Frontal cortex (tissue), 4 donors: ENCODE measurements at places on chromosomes 7 and 10. TPM values are rescaled to one million over a fixed set of nuclear protein-coding genes. Genes with fewer than 3 reads are reported as not detected.

The FAM13C gene
- total RNA-seq, result 20.8 TPM

The CFTR gene
- under 0.01 TPM for total RNA-seq

DNA sequence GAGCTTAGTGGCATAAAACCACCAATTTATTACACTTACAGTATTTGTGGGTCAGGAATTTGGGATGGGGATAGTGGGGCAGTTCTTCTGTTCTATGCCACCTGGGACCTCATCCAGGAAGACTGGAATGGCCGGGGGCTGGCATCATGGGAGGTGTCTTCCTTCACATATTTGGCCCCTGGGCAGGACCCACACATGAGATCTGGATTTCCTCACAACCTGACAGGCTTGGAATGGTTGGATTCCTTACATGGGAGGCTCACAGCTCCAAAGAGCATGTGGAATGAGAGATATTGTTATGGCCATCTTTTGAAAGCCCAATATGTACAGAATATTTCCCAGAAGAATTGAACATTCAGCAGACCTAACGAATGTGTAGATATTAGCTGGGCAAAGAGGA lies 21.9 kb downstream of the LSMEM1 start:
- no peak for DNase-seq

DNA sequence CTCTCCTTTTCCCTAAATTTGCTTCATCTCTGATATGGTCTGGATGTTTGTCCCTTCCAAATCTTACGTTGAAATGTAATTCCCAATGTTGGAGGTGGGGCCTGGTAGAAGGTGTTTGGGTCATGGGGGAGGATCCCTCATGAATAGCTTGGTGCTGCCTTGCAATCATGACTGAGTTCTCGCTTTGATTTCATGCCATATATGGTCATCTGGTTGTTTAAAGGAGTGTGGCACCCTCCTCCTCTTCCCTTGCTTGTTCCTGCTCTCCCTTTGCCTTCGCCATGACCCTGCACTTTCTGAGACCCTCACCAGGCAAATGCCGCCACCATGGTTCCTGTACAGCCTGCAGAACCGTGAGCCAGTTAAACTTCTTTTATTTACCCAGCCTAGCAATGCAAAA lies 14.5 kb downstream of the NOBOX start:
- DNase-seq, result no peak

- no peak for DNase-seq
These were observed 166.2 kb upstream of the TAC1 start for GRCh38 chr7:97565665-97566064.
